ACHN (cell line): ENCODE measurements at places on chromosomes 2 and 18.

GRCh38 chr2:67389788-67390187 lies 7.3 kb upstream of the ETAA1 start:
- DNase-seq = no peak

GRCh38 chr2:7019191-7019590 lies 102.0 kb downstream of the RNF144A start:
- no peak for DNase-seq

DNA sequence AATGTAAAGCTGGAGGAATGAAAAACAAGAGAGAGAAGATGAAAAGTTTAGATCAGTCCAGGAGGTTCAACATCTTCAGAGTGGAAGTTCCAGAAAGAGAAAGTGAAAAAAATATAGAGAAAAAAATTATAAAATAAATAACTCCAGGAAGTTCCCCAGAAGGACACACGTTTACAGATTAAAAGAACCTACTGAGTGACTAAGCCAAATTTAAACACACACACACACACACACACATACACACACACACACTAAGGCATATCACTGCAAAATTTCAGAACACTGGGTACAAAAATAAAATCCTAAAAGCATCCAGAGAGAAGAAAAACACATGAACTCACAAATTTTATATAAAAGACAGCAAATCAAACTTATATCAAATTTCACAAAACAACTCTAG lies 85.9 kb upstream of the PMAIP1 start:
- DNase-seq = peak; percentile 24

- DNase-seq = no peak
Measured at GRCh38 chr18:62586781-62587487, 64.1 kb downstream of the ZCCHC2 start.

GRCh38 chr2:3042601-3043585 lies 334.7 kb downstream of the EIPR1 start:
- no peak for DNase-seq

- no peak for DNase-seq
Measured at GRCh38 chr2:60098996-60099395, 454.5 kb downstream of the BCL11A start.

GRCh38 chr18:4063545-4063944 lies 391.6 kb downstream of the DLGAP1 start:
- no peak for DNase-seq

DNA sequence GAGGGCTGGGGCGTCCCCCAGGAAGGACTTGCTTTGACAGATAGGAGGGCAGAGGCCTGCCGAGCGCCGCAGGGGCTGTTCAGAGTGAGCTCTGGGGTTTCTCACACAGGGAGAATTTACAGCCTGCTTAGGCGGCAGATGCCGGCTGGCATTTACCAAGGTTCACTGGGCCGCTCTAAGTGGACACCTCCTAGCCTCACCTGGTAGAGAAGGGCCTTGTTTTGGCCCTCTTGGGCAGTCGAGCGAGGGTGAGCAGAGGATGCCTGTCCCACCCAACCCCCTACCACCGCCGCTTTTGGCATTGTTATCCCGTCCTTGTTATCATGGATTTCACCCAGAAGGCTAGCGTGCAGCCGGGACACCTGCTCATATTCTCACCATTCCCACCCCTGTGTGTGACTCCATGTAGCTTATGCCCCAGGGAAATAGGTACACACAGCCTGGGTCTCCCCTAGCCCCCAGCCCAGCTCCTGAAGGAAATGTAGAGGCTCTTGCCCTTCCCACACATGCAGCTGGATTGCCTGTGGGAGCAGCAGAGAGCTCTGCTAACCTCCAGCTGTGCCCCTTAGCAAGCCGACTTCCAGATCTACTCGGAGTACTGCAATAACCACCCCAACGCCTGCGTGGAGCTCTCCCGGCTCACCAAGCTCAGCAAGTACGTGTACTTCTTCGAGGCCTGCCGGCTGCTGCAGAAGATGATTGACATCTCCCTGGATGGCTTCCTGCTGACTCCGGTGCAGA lies 52.4 kb downstream of the FAM168B start:
- DNase-seq = no peak

DNA sequence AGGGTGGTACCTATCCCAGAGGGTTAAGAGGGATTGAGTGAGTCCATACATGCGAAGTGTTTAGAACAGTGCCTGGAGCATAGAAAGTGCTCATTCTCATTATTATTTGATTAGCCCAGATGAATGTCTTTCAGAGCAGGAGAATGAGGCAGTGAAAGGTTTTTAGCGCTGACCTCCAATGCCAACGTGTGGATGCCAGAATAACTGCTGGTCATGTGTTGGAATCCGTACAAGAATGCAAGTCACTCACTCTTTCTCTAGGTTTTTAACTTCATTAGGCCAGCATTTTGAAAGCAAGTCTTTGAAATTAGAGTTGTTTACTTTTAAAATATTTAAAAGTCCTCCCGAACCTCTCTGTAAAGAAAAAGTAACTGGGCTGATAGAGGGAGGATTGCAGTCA lies 374.2 kb downstream of the EN1 start:
- no peak for DNase-seq

- no peak for DNase-seq
Measured at GRCh38 chr2:180829261-180829660, 151.1 kb upstream of the UBE2E3 start.

DNA sequence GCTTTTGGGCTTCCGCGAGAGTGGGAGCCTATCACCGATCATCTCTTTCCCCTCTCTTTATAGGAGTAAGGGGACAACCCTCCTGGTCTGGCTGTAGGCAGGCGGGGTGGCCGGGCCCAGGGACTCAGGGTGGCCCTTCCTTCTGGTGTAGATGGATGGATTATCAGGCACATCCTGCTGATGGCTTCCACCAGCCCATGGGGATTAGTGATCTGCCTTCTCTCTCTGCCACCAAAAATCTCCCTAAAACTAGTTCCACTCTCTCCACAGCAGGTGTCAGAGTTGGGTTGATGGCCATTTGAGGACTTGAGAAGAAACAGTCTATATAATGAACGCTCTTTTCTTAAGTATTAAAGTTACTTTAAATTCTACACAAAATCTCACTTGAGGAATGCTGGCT lies 37.4 kb downstream of the NCK2 start:
- no peak for DNase-seq

GRCh38 chr2:10267036-10267435 lies 35.7 kb upstream of the HPCAL1 start:
- DNase-seq = no peak

DNA sequence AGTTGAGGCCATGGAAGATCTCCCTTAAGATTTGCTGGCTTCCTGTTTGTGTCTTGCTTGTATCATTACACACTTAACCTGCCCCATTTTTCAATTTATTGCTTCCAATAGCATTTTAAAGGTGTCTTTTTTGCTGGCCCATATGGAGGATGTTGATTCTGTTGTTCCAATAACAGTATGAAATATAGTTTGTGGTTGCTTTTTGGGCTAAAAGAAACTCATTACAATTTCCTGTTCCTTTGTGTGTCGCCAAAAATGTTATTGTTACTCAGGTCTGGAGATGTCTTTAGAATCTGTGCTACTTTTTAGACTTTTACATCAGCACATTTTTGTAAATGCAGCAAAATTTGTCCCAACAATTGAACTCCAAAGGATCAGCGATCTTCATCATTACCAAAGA lies 234.0 kb upstream of the ITGA4 start:
- no peak for DNase-seq
